HT-29 (cell line): ENCODE measurements at places on chromosomes 11 and 22.

DNA sequence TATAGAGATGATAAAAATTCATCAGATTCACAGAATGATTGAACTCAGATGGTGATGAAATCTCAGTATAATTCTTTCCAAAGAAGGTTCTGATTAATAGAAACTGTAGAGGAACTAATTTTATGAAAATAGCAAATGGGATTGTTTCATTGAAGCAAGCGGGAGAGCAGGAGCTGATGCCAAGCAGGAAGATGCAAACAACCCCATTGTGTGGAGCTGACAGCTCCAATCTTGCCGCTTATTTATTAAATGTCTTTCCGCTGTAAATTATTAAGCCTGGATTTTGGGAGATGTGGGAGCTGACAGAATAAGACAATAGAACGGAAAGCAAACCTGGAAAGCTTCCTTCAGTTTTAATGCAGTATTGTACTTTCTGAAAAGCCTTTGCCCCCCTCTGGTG, 6.0 kb upstream of the TMEM218 start:
- no peak for DNase-seq

GRCh38 chr11:126930091-126930841, 70.3 kb downstream of the KIRREL3 start:
- no peak for DNase-seq

GRCh38 chr11:19597206-19597605, 115.4 kb upstream of the NAV2 start:
- DNase-seq, result no peak

GRCh38 chr22:46803031-46803880, 40.8 kb downstream of the TBC1D22A start:
- peak; percentile 53 for DNase-seq

DNA sequence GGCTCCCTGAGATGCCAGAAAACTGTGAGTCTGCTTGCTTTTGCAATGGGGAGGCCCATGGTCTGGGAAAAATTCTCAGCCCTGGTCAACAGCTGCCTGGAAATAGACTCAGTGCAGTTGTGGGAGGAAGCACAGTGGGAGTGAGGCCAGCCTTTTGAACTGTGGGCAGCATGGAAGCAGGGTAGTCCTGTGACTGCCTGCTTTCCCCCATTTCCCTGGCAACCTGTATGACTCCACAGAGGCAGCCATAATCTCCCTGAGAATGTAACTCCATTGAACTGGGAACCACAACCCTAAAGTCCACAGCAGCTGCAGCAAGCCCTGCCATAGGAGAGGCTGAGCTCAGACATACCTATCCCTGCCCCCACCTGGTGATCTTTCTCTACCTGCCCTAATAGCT, 494.6 kb upstream of the FAT3 start:
- DNase-seq, result no peak

GRCh38 chr11:85123752-85124231, 503.4 kb downstream of the DLG2 start:
- DNase-seq, result no peak

GRCh38 chr11:48095779-48096470, 115.6 kb downstream of the PTPRJ start:
- DNase-seq, result no peak

GRCh38 chr11:266676-267439, 11.3 kb upstream of the NLRP6 start:
- no peak for DNase-seq

DNA sequence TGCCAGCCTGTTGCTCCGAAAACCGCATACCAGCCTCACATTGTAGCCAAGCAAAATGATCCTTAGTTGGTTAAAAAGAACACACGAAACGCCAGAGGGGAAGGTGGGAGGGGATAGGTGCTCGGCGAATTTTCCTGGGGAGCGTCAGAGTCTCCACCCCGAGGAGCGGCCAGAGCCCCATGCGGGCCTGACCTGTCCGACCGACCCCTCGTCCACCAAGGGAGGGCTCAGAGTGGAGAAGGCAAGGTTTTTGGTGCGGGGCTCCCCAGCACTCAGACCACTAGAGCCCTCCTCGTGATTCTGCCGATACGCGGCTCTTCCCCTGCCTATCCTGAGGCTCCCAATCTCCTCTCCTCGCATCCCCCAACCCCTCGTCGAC, 39.6 kb downstream of the DIXDC1 start:
- no peak for DNase-seq

DNA sequence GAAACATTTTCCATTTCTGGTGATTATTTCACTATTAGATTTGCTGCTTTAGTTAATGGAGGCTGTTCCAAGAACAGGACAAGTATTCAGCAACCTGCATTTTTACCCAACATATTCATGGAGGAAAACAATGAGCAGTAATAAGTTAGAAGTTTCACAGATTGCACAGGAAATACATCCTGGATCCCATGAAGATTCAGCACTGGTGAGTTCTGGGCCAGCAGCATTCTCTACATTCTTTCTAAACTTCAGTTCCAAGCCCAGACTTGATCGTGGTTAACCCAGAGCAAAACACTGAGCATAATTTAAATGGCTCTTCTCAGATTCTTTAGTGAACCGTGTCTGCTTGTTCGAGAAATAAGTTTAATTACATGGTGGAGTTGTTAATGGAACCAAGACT, 3.8 kb downstream of the FJX1 start:
- peak; percentile 16 for DNase-seq

- no peak for DNase-seq
These were observed 9.1 kb downstream of the F2 start for GRCh38 chr11:46727952-46728658.

- peak; percentile 72 for DNase-seq
These were observed 74.9 kb upstream of the RAG2 start for GRCh38 chr11:36672815-36673450.

DNA sequence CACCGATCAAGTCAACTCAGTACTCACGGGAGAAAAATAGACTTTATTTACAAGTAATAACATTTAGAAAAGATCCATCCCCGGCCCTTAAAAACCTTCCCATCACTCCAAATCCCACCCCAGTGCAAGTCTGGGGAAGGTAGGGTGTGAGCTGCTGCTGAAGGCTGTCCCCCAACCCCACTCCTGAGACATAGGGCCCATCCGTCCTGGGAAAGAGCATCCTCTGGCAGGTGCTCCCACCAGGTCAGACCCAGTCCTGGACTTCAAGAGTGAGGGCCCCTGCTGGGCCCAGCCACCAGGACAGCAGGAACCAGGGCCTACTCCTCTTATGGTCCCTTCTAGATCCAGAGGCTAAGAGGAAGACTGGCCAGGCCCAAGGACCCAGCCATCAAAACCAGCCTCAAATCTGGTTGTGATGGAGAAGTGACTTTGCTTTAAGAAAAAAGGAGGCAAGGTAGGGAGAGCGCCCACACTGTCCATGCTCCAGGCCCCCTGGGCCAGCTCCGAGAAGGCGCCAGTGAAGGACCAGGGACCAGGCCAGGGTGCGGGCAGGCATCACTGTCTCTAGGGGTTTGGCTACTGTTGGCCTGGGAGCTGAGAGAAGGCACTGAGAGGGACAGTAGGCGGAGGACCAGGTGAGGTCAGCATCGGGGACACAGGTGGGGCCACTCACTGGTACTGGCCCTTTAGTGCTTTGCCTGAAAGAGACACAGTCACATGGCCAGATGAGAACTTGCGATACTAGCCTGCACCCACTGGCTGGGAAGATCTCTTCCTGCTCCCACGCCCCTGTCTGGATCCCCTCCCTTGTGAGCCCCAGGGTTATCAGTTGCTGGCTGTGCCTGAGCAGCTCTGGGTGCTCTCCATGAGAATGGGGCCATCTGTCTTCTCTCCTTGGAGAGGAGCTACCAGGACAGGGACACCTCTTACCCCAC, 4.4 kb downstream of the IL18BP start:
- no peak for DNase-seq

DNA sequence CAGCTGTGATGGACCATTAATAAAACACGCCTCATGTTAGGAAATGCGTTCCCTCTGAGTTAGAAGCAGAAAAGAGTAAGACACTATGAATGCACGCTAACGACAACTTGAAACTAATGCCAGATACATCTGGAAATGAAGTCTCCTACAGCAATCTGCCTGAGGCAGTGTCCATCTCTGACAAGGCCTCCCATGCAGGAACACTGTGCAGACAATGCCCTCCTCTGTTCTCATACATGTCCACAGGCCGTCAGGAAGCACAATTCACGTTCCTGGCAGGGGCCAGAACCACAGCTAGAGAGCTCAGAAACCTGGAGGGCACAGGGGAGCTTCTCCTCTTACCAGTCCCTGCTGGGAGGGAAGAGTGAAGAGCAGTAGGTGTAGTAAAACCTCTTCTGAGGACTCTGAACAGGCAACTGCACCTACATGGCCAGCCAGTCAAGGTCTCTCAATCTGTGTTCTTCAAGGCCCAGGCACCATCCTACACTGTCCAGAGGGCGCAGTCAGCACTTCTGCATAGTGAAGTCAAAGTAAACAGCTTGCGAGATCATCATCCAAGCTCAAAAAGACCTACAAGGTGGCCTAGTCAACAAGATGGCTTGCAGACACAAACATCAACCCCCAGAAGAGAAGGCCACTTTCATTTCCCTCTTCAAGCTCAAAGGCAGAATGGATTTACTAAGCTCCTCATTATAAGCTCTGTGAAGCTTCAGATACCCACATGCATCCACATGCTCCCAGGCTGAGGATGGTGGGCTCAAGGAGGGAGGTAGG, 41.5 kb upstream of the CYP2D6 start:
- DNase-seq, result no peak

DNA sequence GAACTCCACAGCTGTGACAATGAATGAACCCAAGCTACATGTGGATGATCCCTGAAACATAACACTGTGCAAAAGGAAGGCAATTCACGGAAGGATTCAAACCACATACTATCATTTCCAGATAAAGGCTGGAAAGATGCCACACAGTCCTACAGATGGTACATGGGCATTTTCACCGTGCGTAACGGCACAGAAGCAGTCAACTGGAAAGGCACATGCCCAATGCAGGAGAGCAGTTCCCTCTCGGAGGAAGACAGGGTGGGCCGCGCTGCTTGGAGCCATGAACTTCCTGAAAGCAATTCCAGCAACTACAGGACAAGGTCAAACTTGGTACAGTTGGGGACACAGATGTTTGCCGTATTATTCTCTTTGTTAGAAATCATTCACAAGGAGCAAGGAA, 103.7 kb downstream of the SHANK2 start:
- no peak for DNase-seq

DNA sequence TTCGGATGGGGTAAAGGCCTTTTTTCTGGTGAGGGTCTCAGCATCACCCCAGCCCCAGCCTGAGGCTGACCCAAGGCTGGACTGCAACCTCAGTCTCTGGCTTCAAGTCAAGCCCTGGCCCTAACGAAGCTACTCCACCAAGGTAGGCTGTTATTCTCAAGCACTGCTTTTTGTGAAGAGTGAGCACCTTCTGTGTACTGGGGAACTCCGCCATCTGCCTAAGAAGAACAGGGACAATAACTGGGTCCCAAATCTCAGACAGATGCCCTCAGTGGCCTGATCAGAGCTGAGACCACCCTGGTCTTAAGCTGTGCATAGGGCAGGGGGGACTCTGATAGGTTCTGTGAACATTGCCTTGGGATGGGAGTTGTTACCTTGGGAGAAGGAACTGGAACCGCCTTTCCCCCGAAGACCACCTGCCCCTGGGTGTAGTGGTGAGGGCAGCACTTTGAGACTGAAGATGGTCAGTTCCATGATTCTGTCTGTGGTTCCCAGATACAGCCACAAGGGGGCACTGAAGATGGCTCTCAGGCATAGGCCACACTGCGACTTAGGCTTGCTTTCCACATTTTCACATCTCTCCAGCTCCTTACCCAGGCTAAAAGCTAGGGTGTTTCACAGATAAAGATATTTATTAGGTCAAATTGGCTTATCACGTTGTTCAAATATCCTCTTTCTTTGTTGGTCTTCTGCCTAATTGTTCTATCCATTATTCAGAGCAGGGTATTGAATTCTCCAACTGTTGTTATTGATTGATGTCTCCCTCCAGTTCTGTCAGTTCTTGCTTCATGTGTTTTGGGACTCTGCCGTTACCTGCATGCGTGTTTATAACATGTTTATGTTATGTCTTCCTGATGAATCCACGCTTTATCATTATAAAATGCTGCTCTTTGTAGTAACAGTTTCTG, 11.8 kb upstream of the UVRAG start:
- peak; percentile 92 for DNase-seq

- no peak for DNase-seq
These were observed 70.9 kb upstream of the SC5D start for GRCh38 chr11:121221496-121222200.

- DNase-seq, result no peak
These were observed 30.8 kb downstream of the CBL start for GRCh38 chr11:119236891-119237290.

DNA sequence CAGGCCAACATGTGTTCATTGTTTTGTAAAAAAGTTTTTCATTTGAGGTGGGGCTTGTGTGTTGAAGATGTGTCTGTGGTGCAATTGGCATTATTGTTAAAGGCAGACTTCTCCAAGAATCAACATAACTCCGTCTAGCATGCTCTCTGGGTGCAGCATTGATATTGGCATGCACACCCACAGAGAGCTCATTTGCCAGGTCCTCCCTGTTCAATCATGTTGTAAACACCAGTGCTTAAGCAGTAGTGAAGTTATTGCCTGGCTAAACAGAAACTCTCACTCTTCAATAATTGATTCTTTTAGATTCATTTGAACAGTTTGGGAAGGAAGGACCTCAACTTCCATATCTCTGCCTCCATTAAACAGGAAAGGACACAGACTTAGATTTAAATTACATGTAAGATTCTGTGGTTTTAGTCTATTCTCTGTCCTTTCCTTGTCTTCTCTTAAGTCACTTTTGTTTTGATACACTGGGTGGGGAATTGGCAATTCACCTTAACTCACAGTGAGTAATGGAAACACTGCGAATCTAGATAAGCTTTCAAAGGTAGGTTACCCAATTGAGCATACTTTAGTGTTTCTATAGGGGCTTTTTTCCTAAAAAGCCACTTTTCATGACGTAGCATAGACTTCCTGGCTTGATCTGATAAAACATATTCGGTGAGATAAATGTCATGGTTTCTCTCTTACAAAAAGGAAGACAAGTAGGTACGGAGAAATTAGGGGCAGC, 30.8 kb upstream of the EXPH5 start:
- DNase-seq, result no peak

DNA sequence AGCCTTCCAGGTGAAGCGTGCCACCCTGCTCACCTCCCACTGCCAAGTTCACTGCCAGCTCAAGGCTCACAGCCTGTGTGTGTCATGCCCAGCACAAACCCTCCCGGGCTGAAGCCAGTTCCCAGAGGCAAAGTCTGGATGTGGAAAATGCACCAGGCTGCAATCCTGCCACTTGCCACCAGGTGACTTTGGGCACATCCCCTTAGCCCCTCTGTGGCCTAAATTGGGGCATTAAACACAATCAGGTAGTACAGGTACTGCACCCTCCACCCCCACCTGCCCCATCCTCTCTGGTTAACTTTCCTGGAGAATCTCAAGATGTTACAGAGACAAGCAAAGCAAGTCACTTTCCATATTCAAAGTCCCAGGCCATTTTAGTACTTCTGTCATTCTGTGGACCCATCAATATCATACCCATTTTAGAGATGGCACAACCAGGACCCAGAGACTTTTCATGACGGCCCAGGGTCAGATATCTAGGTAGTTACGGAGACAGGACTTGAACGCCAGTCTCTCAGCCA, 1.8 kb upstream of the RASD2 start:
- peak; percentile 15 for DNase-seq

DNA sequence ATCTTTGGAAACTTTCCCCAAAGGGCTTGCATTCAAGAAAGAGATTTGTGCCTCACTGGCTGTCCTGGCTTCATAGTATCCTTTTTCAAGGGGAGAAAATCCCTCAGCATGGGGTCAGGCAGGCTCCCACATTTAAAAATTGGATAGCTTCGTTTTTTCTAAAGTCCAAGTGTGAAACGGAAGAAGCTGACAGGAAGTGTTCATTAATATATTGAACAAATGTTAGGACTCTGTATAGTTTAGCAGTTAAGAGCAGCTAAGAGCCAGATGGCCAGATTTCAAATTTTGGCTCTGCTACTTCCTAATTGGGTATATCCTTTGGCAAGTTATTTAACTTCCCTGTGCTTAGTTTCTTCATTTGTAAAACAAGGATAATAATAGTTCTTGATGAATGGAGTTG, 354.9 kb upstream of the FAT3 start:
- no peak for DNase-seq
